Stimulated activated CD8-positive, alpha-beta memory T cell treated with anti-CD3 and anti-CD28 coated beads, Interleukin-4, amount 100 ng/mL, for 1 hour (primary cell): ENCODE measurements at places on chromosomes 6 and 20.

DNA sequence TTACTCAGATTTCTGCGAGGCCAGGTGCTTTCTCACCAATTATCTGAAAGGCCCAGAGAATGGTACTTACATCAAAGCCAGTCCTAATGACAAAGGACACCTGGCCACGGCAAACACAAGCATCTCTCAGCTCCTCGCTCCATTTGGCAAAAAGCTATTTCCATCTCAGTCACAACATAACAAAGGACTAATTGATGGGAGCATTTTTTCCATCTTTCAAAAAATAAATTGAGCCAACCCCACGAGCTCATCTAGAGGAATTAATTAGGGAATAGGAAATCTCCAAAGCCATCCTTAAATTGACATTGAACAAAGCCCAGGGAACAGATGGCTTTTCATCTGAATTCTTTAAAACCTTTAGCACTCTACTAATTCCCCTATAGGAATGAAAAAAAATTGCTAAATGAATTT, 236.7 kb downstream of the HAO1 start:
- DNase-seq: no peak

- no peak for DNase-seq
Observed at GRCh38 chr20:21315138-21315537, 12.0 kb downstream of the XRN2 start.

DNA sequence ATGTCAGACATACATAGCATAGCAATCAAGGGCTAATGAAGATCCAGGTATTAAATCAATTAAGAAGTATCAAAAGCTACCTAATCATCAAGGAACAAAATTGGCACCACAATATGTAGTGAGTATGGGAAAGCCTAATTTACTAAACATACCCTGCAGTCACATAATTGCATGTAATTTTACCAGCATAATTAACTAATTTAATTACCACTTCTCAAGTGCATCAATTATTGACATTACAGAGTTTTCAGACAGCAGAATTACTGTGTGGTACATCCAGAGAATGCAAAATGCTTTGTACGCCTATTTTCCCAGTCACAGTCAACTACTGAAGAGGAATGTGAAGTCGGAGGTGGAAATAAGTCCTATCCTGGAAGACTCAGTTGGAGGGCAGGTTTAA, 279.0 kb upstream of the ID4 start:
- no peak for DNase-seq

DNA sequence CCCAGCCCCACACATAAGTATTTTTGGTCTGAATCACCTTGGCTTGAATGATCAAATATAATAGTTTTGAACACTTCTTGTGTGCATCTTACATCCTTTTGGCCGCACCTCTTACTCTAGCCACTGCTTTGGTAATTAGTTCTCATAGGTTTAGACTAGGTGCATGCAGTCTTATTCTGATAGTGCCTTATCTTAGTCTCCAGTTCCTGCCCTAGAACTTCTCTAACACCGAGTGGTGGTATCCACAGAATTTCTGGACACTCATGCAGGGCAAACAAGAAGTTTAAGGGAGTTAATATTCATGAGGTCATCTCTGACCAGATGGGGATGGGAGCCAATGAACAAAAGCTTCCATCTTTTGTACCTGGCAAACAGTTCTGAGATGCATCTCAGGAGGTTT, 77.5 kb upstream of the AKIRIN2 start:
- DNase-seq: no peak
